ENCODE measurements at places on chromosomes 5 and 9.

DNA sequence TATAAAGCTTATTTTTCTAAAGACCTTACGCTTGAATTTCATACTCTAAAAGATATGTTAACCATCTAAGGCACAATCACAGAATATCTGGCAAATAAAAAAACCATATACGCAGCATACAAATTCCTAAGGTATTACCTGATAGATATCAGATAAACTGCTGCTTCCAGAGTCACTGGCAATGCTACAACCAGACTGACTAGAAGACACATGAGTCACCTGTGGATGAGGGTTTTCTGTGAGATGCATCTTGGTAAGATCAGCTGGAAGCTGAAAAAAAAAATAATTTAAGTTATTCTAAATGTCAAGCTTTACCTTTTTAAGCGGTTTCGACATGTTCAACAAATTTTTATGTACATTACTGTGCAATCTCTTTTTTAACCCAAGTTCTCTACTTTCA lies 113.8 kb downstream of the RAPGEF6 start:
- DNase-seq = no peak

DNA sequence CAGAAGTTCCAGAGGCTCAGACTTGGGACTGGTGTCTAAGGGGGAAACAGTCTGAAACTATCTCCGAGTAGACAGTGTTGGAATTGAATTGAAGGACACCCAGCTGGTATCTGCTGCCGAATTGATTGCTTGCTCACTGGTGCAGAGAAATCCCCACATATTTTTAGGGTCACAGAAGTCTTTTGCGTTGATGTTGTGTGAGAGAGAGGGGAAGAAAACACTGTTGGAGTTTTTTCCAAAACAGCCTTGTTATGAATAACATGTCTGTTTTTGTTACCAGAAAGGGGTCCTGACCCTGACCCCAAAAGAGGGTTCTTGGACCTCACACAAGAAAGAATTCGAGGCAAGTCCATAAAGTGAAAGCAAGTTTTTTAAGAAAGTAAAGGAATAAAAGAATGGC lies 81.3 kb downstream of the ALDH7A1 start:
- DNase-seq = no peak

DNA sequence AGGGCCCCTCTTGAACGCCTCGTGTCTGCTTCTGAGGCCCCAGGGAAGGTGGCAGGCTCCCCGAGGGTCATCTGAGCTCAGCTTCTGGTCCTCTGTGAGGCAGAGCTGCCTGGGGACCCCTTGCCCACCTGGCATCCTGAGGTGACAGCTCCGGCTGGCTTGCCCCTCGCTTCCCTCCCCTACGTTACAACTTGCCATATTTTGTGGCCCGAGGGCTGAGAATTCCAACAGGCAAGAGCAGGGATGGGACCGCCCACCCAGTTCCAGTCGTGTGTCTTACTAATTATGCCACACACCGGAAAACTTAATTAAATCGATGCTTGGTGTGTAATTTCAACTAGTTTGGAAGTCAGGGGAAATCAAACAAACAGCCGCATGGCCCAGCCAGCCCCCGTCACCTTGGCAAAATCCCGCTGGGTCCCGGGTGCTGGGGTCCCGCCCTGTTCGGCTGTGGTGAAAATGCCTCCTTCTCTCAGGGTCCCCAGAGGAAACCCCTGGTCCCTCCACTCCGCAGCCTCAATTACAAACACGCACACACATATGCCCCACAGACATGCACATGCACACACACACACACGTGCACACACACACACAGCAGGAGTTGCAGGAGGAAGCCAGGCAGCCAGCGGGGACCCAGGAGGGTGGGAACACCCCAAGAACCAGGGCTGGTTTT lies 221.0 kb upstream of the IER5L start:
- DNase-seq = no peak

DNA sequence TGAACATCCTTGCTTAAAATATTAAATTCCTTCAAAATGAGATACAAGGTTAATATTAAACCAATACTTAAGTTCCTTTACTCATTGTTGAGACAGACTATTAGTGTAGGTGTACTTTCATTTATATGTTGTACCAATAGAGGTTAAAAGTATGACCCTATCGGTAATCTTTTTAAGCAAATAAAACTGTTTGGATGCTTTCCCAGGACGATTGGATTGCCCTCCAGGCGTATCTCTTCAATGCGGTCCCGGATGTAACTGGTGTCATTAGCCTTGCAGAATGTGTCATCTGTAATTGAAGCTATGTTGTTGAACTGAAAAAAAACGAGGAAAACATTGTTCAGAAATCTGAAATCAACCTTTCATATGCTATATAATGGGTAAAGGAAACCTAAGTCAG lies 18.9 kb downstream of the OGN start:
- no peak for DNase-seq

GRCh38 chr9:116935149-116935897 lies 248.2 kb downstream of the TRIM32 start:
- no peak for DNase-seq

- no peak for DNase-seq
Observed at GRCh38 chr5:150782850-150783249, 4.3 kb downstream of the SMIM3 start.

- no peak for DNase-seq
Observed at GRCh38 chr5:156715287-156715686, 134.8 kb upstream of the PPP1R2B start.

- no peak for DNase-seq
Observed at GRCh38 chr5:143398451-143399237, 4.8 kb downstream of the NR3C1 start.

GRCh38 chr5:131622633-131623032 lies 12.4 kb downstream of the RAPGEF6 start:
- no peak for DNase-seq

DNA sequence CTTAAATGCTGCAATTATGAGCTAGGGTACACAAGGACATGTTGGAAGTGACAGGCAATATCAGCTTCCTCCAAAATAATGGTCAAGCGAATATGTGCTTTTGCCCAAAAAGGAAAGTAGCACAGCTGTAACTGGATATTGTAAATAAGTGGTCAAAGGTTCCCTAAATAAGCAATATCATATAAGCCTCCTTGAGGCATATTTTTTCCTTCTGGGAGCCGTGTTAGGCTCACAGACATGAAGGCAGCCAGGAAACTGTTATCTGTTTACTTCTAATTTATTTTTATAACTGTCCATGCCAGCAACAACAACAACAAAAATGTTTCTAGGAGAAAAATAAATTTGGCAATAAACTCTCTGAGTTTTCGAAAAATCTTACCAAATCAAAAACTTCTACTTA lies 648.3 kb downstream of the PDE4D start:
- DNase-seq = no peak

- DNase-seq = no peak
Observed at GRCh38 chr5:7014611-7015010, 301.4 kb downstream of the TENT4A start.

DNA sequence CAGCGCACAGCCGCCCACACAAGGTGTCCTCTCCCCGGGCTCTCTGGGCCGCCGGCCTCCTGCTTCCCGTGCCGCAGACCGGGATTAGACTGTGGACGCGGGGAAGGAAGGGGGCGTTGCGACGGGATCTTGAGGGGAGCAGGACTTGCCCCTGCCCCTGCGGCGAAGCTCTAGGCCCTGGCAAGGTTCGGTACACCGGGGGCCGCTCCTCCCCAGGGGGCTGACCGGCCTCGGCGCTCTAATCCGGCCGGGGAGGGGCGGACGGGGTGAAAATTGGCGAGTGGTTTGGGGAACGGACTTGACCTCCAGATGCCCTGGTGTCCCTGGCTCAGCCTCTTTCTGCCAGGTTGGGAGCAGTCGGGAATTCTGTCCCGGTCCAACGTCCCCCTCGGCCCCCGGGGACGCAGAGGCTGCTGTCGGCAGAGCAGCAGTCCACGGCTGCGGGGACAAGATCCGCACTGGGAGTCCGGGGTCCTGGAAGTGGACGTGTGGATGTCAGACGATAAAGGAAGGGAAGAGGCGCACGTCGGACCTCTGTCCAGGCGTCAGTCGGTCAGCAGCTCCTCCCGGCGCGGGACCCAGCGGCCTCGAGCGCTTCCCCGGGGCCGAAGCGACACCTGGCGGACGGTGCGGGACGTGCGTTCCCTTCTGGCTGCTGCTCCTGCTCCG lies 1.9 kb upstream of the CNTFR start:
- DNase-seq = peak; percentile 51

GRCh38 chr9:126411225-126411947 lies 84.8 kb downstream of the MVB12B start:
- DNase-seq = no peak

DNA sequence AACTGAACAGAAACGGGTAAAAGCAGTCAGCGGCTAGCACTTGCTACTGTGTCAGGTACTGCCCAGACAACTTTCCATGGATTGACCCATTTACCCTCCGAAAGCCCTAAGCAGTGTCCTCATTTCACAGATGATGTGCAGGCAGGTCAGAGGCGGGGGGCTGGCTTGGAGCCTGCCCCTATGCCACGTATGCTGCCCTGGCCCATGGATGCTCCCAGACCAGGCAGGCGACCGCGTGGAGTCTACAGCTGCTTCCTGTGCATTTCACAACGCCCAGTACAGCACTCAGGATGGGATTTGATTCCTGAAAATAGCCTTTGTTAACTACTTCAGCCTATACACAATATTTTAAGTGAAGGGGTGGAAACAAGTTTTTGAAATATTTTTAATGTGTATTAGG lies 202.9 kb downstream of the NXNL2 start:
- no peak for DNase-seq

DNA sequence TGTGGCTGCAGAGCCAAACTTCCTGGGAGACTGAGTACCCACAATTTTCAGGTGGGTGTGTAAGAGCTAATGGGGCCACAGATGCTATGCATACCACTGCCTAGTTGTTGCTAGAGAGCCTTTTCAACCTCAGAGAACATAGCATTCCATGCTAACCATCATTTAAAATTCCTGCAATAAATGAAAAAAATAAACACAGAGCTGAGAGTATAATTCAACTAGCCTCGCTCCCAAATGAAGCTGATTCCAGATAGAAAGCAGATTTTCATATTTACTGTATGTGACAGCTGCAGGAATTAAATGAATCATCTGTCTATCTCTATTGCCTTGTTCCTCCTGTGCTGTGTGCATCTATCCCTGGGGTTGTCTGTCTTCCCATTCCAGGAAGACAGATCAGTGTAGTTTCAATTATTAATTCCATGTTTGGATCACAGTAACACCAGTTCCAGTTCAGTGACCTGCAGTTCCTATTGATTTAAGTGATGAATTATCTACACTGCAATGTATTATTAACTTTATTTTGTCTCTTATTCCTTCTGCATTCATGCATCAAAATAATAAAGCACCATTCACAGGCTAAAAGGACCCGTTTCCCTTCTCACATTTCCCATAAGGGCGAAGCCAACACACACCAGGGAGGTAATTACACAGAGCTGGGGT lies 324.5 kb downstream of the SLIT3 start:
- no peak for DNase-seq

- no peak for DNase-seq
Observed at GRCh38 chr9:12812710-12813109, 37.9 kb downstream of the LURAP1L start.

DNA sequence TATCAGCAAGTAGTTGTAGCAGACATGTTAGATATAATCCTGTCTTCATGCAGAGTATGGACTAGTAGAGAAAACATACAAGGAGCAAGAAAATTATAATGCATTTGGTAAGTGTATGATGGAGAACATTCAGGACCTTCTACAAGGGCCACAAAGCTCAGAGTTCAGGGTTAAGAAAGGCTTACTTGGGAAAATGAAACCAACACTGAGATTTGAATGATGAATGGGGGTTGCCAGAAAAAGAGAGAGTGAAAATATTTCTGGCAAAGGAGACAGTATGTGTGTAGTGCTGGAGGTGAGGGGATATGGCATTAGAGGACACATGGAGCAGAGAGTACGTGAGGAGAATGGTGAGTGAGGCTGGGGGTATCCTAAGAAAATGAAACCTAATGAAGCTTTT lies 169.8 kb upstream of the STK32A start:
- no peak for DNase-seq

GRCh38 chr9:130763331-130764171 lies 70.0 kb downstream of the EXOSC2 start:
- DNase-seq = no peak

- no peak for DNase-seq
Observed at GRCh38 chr9:125744616-125745015, 2.6 kb upstream of the PBX3 start.

DNA sequence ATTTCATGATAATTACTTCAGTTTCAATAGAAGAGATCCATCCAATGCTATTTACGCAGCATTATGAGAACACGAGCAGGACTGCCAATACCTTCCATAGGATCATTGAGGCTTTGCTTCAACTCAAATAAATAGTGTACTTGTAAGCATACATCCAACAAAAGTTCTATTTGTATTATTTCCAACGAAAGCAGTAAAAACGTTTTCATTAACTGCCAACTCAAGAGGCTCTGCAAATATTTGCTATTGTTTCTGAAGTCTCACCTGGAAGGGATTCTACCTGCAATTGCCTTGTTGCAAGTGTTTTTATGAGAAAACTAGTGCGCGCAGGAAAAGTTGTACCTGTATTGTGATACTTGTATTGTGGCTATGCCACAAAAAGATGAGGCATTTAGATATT lies 11.0 kb upstream of the GNPDA1 start:
- no peak for DNase-seq

GRCh38 chr9:131818089-131818488 lies 78.2 kb upstream of the RAPGEF1 start:
- no peak for DNase-seq
